Stimulated activated CD8-positive, alpha-beta memory T cell treated with anti-CD3 and anti-CD28 coated beads, Interleukin-2, amount 100 ng/mL, for 1 hour (primary cell): ENCODE measurements at places on chromosomes 16 and 17.

- DNase-seq, result no peak
Observed at GRCh38 chr16:14011001-14011400, 60.1 kb upstream of the MRTFB start.

DNA sequence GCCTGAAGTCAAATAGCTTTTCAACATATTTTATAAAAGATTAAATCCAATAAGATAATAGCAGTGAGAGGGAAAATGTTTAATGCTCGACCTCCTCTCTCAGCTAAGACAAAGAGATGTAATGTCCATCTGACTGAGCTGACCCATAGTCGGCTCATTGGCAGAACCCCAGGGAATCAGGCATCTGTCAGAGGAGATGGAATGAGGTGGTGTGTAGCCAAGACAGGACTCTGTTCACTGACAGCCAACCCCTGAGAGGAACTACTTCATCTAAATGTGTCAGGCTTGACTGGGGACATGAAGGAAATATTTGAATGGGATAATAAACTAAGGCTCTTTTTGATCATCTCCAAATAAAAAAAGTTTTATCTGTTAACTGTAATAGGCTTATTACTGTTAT, 188.0 kb downstream of the CDH11 start:
- DNase-seq, result no peak

DNA sequence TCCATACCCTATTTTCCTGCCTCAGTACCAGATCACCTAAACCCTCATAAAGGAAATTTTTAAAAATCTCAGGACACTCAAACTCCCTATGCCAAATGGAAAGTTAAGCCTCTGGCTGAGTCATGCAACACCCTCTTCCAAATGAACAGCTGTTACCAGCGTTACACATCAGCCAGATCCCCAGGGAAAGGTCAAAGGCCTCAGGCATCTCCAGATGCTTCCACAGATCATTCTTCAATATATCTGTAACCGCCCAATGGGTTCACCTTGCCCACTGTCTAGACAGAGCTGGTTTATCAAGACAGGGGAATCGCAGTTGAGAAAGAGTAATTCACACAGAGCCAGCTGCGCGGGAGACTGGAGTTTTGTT, 29.1 kb upstream of the SHCBP1 start:
- no peak for DNase-seq

- DNase-seq, result no peak
Observed at GRCh38 chr17:18117982-18118975, 9.7 kb downstream of the MYO15A start.

DNA sequence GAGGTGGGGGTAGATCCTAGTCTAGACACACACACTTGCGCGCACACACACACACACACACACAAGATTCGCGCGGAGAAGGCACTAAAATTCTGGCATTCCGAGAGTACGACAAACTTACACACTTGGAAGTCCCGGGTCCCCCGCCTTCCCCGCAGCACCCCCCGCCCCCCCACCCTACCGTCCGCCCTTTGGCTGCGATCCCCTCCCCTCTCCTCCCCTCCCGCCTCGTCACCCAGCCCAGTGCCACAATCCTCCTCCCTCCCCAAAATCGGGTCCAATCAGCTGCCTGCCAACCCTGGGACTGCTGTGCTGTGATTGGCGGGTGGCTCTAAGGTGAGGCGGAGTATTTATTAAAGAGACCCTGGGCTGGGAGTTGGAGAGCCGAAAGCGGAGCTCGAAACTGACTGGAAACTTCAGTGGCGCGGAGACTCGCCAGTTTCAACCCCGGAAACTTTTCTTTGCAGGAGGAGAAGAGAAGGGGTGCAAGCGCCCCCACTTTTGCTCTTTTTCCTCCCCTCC, at the start of gene SOX9:
TSS of gene SOX9 (plus strand) at position 379 of the 522 bp plus-strand sequence. CDS start 372 bp downstream, outside the sequence.
- DNase-seq, result no peak

- DNase-seq, result no peak
Observed at GRCh38 chr16:87818533-87819161, 50.7 kb downstream of the SLC7A5 start.

GRCh38 chr16:78140818-78141466, 41.5 kb downstream of the WWOX start:
- no peak for DNase-seq

- no peak for DNase-seq
Observed at GRCh38 chr16:56981729-56982271, 7.6 kb upstream of the NLRC5 start.

DNA sequence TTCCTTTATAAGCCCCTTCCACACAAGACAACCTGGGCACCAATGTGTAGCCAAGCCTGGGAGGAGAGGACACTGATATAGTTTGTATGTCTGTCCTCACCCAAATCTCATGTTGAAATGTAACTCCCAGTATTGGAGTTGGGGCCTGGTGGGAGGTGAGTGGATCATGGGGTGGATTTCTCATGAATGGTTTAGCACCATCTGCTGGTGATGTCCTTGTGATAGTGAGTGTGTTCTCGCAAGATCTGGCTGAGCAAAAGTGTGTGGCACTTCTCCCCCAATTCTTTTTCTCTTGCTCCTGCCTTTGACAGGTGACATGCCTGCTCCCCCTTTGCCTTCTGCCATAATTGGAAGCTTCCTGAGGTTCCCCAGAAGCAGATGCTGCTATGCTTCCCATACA, 135.8 kb downstream of the USP31 start:
- DNase-seq, result no peak

GRCh38 chr16:9099131-9099625, 7.7 kb downstream of the HAPSTR1 start:
- no peak for DNase-seq

DNA sequence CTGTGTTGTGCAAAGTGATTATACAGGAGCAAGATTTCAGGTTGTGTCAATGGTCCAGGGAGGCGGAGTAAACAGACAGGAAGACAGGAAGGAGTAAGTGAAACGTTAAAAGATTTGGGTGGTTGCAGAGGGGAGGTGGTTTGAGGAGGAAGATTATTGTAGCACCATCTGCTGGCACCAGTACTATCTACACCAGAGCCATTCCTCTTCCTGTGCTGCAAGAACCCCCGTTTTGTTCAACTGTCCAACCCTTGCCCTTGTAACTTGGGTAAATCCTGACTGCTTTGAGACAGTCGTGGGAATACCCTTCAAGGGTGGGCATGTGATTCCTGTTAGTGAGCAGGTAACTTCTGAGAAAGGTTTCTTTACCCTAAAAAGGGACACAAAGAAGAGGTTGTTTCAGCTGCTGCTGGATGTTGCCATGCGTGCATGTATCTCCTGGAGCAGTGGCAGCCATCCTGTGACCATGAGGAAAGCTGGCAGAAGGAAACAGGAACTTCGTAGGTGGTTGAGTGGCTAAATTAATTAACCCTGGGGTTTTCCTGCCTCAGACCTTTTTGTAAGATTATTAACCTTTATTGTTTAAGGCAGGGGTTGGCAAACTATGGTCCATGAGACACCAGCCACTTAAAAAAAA, 124.1 kb downstream of the PRKCA start:
- DNase-seq, result peak; percentile 18

- no peak for DNase-seq
Observed at GRCh38 chr17:64007838-64008282, 9.7 kb downstream of the PRR29 start.

DNA sequence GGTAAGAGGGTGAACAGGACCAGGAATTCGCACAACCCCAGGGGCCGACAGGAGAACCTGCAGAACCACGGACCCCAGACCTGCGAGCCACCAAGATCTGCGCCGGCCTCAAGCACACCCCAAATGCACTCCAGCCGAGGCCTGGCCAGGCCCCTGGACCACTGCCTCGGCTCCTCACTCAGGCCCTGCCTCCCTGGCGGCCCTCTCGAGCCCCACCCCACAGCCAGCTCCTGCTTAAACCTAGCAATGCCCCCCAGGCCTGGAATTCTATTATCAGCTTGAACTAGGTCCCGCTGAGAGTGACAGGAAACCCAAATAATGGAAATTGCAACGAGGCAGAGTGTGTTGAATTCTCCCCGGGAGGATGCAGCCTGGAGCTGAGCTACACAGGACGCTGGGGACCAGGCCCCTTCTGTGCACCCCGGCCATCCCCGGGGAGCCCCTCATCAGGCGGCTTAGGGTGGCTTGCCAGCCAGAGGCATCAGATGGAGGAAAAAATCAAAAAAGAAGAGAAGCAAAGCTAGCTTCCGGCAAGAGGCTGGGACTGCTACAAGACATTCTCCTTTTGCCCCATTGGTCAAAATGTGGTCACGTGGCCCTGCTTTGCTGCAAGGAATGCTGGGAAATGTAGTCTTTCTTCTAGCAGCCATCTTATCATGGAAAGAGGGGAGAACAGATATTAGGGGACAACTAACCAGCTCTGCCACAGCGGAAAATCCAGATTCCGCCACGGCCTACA, 2.4 kb upstream of the ENPP7 start:
- DNase-seq, result peak; percentile 33

- no peak for DNase-seq
Observed at GRCh38 chr16:54240271-54241129, 46.1 kb downstream of the IRX3 start.

DNA sequence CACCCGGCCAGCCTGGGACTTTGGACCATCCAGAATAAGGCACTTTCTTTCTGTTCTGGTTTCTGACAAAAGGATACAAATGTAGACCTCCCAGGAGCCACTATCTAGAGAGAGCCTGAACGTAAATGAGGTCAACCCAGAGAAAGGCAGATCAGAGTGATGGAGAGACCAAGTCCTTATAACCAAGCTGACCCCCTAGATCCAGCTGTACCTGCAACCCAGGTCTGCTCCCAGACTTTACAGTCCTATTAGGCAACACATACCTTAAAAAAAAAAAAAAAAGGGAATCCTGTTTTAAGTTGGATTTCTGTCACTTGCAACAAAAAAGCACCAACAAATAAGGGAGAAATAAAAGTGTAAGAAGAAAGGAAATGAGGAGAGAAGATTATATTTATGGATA, 23.2 kb downstream of the CPPED1 start:
- no peak for DNase-seq
